Stimulated activated CD4-positive, alpha-beta T cell treated with anti-CD3 and anti-CD28 coated beads, TNF-alpha, amount 100 ng/mL, for 24 hours (primary cell): ENCODE measurements at places on chromosomes 16 and 17.

DNA sequence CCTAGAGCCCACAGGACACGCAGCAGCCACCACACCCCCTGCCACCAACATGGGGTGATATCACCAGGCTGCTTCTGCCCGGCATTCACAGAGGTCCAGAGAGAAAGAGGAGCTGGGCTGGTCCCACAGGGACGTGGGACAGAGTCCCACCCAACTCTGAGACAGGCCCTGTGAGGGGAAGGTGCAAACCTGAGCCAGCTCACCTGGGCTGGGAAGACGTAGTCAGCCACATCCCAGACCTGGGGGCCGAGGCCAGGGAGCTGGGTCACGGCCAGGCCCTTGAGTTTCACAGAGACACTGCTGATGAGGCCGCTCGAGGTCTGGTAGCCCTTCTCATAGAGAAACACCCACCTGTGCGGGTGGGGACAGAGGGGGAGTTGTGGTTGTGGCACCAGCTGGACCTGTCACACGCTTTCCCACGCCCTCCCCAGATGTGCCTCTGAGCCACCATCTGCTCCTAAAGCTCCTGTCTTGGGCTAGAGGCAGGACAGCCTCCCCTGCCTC lies 11.2 kb downstream of the P2RX1 start:
- no peak for DNase-seq

GRCh38 chr16:89378947-89379771 lies 111.2 kb downstream of the ANKRD11 start:
- DNase-seq, result no peak

DNA sequence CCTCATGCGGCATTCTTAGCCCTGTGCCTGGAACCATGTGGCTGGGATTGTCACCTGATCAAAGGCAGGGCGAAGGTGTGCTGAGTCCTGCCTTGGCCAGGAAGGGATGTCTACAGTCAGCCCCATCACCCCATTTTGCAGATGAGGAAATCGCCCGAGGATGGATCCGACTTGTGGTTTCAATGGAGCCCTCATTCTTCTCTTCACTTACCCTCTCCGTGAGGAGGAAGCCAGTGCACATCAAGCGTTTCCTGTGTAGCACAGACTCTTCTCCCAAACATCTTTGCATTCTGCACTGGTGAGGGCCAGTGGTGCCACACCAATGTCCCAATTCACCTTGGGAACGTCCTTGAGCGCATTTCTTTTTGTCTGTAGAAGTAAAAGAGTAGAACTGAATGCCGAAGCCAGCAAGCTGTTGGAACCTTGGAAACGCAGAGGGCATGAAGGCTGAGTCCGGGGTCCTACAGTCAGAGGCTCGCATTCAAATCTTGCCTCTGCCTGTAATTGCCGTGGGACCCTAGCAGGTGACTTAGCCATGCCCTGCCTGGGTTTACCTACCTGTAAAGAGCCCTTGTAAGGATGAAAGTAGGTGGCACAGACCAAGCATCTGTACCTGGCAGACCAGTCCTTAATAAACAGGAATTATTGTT lies 85.4 kb downstream of the IRF8 start:
- no peak for DNase-seq

- DNase-seq, result no peak
Observed at GRCh38 chr16:3480901-3481695, 14.2 kb downstream of the C16orf90 start.

GRCh38 chr17:11852912-11853311 lies 144.4 kb downstream of the ZNF18 start:
- DNase-seq, result no peak

DNA sequence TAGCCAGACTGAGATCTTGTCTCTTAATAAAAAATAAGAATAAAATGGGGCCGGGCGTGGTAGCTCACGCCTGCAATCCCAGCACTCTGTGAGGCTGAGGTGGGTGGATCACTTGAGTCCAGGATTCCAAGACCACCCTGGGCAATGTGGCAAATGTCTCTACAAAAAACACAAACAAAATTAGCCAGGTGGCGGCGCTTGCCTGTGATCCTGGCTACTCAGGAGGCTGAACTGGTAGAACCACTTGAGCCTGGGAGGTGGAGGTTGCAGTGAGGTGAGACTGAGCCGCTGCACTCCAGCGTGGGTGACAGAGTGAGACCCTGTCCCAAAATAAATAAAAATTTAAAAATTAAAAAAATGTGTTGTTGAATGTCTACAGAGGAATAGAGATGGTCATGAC lies 2.9 kb upstream of the DEF8 start:
- DNase-seq, result no peak

GRCh38 chr17:20266806-20267458 lies 200.4 kb downstream of the LGALS9B start:
- no peak for DNase-seq

DNA sequence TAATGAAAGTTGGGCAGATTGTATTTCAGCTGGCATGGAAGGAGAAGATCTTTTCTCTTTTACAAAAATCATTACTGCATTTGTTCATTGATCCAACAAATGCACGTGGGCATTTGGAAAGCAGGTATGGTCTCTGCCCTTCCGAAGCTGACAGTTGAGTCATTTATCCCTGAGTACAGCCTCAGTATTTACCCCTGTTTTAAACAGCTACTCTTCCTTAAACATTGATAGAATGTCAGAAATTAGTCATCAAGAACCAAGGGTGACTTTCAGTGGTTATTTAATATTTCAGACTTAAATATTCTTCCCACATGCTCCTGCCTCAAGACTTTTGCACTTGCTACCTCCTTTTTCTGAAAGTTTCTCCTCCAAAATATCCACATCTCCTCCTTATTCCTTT lies 226.7 kb upstream of the HSBP1 start:
- DNase-seq, result no peak

GRCh38 chr16:21610006-21610544 lies 10.7 kb downstream of the METTL9 start:
- DNase-seq, result no peak

GRCh38 chr17:8894673-8895578 lies 27.5 kb upstream of the PIK3R6 start:
- DNase-seq, result no peak

DNA sequence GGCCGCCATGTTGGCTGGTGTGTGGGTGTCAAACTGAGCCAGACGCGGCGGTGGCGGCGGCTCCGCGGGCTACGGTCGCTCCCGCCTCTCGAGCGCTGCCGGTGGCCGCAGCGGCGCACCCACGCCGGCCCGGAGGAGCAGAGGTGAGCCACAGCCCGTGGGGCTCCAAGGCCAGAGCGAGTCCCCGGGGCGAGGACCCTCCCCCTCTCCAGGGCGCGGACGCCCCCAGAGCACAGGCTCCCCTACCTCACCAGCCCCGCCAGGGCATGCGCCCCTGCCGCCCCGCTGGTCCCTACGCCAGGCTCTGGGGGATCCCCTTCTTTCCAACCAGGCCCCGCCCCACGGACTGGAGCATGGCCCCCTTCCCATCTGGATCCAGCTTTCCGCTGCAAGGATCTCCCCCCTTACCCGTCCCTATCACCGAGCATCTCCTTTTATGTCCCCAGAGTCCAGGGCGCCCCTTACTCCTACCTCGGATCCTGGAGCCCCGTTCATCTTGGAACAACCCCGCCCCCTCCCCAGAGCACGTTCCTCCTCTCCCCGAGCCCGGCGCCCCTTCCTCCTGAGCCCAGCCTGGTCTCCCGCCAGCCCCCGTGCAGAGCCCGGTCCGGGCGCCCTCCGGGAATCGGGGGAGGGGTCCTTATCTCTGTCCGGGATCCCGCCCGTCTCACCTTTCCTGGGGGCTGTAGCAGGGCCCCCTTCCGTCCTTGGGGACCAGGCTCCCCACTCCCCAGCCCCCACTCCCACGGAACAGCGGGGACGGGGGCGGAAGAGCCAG lies 412 bp downstream of the EPN2 start:
- DNase-seq, result no peak

- DNase-seq, result no peak
Observed at GRCh38 chr16:85222155-85222863, 110.0 kb upstream of the CIBAR2 start.

- no peak for DNase-seq
Observed at GRCh38 chr17:57484081-57484666, 227.9 kb downstream of the MSI2 start.

- no peak for DNase-seq
Observed at GRCh38 chr17:19672009-19672750, 23.6 kb downstream of the ALDH3A2 start.

- no peak for DNase-seq
Observed at GRCh38 chr16:59411961-59412841, 678.1 kb upstream of the GOT2 start.

- no peak for DNase-seq
Observed at GRCh38 chr17:47694581-47695428, 844 bp downstream of the TBKBP1 start.

- DNase-seq, result no peak
Observed at GRCh38 chr17:53119773-53120172, 703.0 kb upstream of the KIF2B start.
